T-helper 22 cell (primary cell): ENCODE measurements at places on chromosomes 7 and 10.

- DNase-seq: no peak
Observed at GRCh38 chr10:52437205-52437646, 123.1 kb downstream of the DKK1 start.

DNA sequence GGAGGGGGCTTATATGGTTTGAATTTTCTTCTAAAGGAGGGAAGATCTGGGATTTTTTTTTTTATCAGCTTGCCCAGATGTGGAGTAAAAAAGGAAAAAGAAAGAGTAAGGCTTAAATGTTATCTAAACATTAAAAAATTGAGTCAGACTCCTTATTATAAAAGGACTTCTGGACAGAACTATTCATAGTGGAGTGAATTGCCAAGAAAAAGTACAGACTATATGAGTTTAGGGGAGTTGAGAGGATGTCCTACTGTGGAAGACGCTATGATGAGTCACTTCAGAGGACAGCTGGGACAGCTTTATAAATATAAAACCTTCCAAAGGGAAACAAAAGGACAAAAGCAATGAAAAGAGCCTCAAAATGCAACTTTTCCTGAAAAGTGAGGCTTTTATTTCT is 73.0 kb downstream of the TFPI2 start:
- no peak for DNase-seq

DNA sequence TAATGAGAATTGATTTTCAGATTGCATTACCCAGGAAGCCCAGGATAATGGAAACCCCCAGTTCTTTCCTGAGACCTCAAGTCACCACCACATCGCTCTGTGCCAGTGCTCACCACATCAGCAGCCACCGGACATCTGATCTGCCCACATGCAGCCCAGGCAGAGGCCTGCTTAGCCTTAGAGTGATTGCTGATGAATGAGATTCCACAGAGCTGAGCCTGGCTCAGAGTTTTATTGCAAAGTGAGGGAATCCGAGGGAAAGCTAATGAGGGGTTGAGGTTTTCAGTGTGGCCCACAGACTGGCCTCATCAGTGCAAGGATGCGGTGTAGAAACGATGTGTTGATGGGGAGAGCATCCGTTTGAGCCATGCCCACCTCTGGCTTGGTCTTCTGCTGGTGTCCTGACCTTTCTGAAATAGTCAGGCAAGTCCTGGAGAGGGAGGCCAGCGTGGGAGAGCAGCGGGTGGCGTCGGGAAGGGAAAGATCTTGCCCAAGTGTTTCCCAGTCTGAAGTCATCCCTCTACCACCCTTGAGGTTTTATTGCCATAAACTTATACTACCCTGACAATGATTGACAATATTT is 120.3 kb downstream of the ITIH5 start:
- no peak for DNase-seq

GRCh38 chr7:16514271-16514670 is 12.4 kb upstream of the LRRC72 start:
- DNase-seq: no peak

GRCh38 chr10:123564631-123565030 is 101.5 kb upstream of the GPR26 start:
- no peak for DNase-seq

DNA sequence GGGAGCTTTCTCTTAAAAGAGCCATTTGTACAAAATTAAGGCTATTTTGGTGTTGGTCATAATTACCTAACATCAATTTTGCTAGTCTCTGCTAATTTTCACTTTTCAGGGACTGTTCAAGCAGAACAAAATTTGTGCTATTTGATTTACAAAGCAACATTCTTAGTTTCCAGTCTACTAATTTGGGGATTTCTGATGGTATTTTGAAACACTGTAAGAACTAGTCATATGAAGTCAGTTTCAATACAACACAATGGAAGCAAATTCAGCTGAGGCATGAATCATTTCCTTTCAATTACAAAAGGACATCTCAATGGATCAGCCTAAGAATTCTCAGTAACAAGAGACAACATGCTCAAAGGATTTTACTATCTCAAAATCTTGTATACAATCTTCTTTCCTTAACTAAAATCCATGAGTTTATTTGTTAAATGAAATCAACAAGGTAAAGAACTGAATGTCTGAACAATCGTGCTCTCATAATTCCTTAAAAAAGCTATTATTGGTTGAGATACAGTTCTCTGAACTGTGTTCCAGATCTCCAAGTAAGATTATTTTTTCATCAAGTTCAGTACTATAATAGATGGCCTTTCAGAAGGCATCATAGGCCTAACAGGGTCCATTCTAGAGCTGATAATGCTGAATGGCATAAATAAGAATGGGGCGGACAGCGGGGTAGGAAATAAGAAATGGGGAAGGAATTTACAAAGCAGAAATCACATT is 144.6 kb downstream of the NRCAM start:
- no peak for DNase-seq

DNA sequence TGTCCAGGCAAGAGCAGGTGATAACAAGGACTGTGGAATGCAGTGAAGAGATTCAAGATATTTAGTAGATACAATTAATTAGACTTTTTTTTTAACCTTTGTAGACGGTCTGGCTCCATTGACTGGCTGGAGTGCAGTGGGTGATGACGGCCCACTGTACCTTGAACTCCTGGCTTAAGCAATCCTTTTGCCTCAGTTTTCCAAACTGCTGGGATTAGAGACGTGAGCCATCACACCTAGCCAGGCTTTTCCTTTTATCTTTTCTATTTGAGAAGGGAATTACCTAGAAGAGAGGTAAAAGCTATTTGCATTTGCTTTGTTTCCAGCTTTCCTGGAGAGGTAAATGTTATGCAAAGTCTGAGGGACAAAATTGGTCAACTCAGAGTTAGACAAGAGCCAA is 213.0 kb upstream of the MAGI2 start:
- DNase-seq: no peak

DNA sequence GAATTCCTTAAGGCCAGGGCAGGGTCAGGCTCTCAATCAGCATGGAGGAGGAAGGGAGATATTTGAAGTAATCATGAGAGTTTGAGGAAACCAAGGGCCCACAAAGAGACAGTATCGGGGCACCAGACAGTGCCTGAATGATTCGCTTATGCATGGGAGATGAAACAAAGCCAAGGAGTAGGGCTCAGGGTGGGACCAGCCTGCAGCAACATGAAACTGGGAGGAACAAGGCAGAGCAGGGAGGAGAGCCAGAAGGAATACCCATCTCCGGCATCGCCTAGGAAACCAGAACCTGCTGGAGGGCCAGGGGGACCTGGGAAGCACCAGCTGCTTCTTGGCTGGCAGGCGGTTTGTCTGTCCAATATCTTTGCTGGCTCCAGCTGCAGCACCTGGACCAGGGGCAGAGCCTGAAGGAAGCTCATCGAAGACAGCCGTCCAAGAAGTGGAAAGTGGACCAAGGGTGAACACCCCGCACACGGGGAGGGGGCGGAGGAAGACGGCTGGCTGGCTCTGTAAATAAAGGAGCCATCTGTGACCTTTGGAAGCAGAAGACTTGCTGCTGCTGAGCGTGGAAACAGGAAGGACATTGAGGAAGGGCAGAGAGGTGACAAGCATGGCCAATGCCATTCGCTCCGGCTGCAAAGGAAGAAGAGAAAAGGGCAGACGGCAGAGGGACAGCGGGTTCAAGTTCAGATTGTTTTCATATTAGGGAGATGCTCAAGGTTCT is 34.4 kb upstream of the ECHDC3 start:
- DNase-seq: no peak

DNA sequence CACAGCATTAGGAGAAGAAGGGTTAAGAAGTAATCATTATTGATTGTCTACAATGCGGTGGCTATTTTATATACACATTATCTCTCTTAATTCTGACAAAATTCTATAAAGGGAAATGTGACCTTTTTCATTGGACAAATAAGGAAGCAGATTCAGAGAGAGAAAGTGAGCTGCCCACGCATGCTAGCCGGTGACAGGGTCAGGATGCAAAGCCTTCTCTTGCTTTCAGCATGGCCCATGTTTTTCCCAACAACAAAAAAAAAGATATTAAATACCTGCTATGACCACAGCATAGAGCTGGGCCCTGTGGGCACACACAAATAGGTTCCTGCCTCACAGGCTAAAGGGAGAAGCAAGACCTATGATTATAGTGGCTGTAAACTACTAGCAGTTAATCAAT is 66.8 kb downstream of the PPP1R3C start:
- DNase-seq: no peak

- DNase-seq: no peak
Observed at GRCh38 chr7:90834771-90835170, 238.7 kb downstream of the CDK14 start.

DNA sequence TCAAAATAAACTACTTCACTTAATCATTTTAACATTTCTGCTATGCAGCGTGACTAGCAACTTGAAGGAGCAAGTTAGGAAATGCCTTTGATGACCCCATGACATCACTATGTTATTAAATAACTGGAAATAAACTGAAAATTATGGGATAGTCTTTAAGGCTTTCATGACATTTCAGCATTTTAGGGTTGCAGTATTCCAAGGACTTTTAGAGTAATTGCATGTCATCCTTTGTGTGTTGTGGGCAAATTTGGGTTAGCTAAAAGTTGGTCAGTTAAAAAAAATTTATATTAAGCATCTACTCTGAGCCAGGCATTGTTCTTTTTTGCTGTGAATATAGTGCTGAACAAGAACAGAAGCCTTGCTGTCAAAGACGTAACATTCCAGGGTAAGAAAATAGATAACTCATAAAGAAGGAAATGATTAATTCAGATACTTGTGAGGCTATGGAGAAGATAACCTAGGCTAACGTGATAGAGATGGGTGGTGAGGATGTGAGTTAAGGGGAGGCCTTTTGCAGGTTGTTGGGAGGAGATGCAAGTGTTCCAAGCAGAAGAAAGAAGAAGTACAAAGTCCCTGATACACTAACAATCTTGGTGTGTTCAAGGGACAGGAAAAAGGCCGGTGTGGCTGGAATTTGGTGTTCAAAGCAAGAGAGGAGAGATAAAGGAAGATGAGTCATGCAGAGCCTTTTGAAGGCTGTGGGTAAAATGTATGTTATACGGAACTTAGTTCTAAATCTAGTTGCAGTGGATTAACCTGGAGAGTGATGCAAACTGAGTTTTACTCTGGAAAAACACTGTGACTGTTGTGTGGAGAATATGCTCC is 610.2 kb downstream of the AUTS2 start:
- no peak for DNase-seq

DNA sequence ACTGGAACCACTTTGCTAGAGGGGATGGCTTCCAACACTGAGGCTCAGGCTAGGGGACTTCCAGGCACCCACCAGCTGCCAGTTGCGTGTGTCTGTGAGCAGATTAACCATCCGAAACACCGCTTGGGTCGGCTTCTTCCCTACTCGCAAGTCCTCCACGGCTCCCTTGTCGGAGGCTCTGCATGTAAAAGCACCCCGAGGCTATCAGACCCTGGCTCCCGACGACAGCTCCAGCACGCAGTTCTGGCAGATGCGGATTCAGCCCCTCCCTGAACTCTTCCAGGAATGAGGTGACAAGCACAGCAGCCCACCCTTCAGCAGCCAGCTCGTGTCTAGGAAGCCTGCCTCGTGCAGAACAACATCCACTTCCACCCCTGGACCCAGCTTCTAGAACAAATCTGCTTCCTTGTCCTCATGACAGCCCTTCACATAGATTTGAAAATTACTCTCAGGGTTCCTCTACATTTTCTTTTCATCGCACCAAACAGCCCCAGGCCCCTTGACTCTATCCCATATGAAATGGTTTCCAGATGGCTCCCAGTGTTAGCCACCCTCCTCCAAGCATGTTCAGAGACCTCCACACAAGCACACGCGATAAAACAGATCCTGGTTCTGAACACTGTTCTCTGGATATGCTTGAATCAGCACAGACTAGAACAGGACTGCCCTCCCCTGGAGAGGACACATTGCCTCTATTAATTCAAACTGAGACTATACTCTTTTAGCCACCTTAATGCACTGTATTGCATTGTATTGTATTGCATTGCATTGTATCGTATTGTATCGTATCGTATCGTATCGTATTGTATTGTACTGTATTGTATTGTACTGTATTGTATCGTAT is 44.6 kb downstream of the SLIT1 start:
- DNase-seq: no peak

DNA sequence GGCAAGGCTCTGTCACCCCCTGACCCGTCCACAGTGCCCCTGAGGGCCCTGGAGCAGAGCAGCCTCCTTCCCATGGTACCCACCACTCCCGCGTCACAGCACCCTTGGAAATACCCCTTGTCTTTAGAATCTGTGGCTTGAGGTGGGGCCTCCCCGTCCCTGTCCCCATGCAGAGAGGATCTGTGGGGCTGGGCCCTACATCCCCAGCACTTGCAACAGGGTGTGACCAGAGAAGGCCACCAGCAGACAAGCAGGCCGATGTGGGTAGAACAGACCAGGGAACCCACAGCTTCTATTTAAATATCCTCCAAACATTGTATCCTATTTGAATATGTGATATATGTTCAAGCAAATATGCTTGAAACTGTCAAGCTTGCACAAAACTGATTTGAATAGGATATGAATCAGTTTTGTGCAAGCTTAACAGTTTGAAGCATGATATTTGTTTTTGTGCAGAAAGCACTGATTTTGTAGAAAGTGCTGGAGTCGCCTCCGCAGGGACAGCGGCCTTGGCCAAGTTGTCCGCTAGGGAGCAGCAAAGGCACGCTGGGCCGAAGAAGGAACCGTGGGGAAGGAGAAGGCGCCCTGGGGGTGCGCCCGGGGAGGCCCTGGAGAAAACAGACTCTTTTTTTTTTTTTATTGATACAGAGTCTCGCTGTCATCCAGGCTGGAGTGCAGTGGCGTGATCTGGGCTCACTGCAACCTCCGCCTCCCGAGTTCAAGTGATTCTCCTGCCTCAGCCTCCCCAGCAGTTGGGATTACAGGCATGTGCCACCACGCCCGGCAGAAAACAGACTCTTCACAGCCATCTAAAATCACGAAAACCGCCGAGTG is 2.2 kb downstream of the CFAP46 start:
- DNase-seq: no peak

DNA sequence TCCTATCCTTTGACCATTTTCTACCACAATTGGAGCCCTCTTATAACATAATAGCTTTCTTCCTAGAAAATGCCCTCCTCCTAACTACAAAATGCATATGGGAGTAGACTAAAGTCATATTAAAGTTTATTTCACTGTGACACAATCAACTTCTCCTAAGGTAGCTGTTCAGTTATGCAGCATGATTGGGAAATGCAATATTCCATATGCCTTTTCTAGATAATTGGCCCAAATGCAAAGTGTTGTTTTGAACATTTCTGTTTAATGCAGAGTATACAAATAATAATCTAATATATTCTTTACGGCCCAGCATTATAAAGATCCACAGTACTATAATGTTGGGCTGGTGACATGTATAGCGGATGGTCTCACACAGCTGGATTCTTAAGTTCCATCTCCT is 205.1 kb downstream of the RAPGEF5 start:
- DNase-seq: no peak

DNA sequence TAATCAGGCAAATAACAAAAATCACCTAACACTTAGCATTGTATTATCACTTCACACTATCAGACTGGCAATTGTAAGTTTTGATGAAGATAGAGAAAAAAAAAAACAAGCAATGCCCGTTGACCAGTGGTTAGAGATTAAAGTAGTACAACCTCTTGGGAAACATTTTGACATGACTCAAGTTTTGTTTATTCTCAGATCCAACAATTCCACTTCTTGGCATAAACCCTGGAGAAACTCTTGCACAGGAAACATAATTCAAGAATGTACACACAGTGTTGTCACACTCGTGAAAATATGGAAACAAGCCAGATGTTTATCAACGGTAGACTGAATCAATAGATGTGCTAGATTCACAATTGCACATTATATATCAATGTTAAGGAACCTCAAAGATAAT is 37.2 kb downstream of the FRMD4A start:
- no peak for DNase-seq

- no peak for DNase-seq
Observed at GRCh38 chr7:47677664-47678063, 95.8 kb upstream of the TNS3 start.

GRCh38 chr10:28410420-28411135 is 107.7 kb upstream of the MPP7 start:
- DNase-seq: no peak
